ENCODE measurements at places on chromosomes 11 and 22.
A peak's percentile ranks its signal among the peaks of the same experiment; 100 is the strongest.

DNA sequence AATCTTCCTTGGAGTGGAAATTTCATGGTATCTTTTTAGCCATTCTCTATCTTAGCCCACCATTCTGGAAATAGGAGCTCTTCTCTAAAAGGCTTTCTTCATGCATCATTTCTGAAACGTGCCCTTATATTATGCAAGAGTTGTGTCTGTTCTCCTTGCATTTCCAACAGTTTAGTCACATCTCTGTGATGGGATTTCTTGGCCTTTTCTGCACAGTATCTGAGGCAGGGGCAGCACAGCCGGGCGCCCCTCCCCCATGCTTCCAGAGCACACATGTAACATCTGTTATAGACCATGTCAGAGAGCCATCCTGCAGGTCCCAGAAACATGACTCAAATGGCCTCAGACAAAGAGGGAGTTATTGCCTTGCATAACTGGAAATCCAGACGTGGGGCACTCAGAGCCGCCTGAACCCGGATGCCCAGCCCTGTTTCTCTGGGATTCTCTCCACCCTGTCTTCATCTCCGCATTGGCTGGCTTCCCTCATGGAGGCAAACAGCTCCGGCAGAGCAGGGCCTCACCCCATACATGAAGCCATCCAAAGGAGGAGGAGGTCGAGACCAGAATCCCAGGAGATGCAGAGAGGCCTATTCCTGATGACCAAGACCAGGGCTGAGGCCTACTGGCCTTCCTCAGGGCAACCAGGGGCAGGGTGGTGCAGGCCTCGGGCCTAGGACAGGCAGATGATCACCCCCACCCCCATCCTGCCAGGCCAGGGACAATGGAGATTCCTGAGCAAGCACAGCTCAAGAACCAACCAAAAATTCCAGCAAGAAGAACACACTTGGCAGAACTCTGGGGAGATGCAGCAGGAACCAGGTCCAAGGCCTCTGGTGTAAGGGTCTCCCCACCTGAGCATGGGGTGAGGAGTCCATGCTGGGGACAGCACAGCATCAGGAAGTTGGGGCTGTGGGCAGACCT is 61.3 kb downstream of the IGLL5 start:
- DNase-seq = no peak

DNA sequence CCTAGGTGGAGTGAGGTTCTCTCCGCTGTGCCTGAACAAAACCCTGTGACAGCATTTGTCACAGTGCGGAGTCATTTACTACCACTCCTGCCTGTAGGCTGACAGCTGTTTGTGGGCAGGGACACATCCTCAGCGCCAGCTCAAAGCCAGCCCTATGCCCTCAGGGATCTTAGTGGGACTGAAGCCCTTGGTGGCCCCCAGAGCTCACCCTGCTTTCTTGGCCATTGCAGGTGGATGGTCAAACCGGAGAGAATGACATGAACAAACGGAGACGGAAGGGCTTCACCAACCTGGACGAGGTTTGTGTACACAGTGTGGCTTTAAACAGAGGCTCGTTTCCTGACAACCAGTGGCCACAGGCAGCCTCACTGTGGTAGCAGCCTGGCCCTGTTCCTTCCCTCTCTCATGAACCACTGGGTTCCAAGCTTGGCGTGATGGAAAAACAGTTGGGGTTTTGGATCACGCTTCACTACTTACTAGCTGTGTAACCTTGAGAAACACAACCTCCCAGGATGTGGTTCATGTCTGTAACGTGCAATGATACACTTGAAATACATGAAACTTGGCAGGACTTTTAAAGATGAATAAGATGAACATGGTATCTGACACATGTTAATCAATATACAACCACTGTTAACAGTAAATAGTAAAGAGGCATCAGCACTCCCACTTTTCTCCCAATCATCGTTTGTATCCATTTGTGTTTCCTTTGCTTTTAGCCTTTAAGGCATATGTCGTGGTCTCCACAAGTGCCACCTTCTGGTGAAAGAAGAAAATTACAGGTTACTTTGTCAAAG is 125.8 kb downstream of the MICAL2 start:
- peak; percentile 2 for DNase-seq

- no peak for DNase-seq
These were observed 46.9 kb upstream of the TP53I11 start for GRCh38 chr11:44997566-44997965.

GRCh38 chr22:39349506-39349966 is 255 bp upstream of the SYNGR1 start:
- DNase-seq = no peak

DNA sequence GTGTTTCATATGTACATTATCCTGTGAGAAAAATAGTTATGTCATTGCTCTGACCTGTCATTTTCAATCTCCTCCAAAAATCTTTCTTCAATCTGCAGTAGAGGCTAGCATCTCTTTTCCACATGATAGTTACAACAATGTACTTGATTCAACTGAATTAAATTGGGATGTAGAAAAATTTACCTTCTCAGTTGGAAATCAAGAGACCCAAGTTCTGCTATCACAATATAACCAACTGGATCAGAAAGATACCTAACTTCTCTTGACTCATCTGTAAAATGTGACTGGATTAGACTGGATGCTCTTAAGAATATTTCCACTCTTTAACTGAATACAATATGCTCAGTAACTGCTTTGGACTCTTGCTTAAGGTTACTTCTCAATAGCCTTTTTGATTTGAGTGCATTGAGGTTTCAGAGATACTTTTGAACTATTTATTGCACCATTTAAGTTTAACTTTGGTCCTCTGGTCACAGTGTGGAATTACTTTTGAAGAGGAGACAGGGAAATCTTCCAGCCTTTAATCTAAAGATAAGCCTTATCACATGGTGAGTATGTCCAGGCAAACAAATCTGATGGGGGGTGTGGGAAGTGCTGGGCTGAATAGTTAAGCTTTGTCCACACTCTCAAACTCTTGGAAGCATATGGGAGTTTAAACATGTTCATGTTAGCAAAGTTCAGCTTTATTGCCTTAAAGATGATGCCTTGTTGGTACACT is 82.3 kb downstream of the YAP1 start:
- no peak for DNase-seq

DNA sequence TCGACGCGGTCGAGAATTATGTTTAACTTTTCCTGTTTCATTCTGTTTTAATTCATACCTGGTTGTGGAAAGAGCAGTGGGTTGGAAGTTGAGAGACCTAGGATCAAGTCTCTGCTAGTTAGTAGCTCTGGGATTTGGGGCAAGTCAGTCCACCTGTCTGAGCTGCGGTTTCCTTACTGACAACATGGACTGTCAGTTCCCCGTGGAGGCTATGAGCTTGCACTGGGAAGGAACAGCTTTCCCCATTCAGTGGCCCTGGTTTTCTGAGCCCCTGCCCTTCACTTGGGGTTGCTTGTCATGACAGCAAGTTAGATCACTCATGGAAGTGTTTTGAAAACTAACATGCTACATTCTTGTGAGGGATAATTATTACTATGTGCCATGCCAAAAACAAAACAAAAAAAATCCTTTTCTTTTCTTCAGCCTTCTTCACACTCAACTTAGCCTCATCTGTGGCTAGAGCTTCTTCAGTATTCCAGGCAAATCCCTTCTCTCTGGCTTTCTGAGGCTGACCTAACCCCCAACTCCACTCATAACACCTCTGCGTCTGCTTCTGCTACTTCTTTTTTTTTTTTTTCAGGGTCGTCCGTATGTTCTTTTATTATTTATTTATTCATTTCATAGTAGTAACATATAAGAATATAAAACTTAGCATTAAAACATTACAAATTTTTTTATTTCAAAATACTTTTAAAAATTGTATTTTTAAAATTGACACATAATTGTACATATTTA is 43.0 kb upstream of the ZBED5 start:
- no peak for DNase-seq

DNA sequence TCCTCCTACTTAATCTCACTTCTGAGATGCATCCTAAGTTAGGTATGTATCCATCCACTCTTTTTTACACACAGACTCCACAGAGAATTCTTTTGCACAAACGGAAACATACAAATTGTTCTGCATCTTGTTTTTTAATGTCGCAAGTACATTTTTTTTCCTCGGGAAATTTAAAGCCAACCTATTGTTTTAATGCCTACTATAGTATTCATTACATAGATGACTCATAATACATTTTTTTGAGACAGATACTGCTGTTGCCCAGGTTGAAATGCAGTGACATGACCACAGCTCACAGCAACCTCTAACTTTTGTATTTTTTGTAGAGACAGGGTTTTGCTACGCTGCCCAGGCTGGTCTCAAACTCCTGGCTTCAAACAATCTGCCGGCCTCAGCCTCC is 90.8 kb upstream of the TMEM45B start:
- DNase-seq = no peak

GRCh38 chr11:35388061-35388460 is 31.3 kb downstream of the SLC1A2 start:
- no peak for DNase-seq

GRCh38 chr11:116257092-116257491 is 515.7 kb downstream of the BUD13 start:
- no peak for DNase-seq

- no peak for DNase-seq
These were observed 3.5 kb upstream of the ACAT1 start for GRCh38 chr11:108117746-108118371.

GRCh38 chr11:120248551-120249278 is 8.8 kb downstream of the POU2F3 start:
- peak; percentile 4 for DNase-seq

GRCh38 chr11:46669711-46670139 is 30.7 kb downstream of the ARHGAP1 start:
- no peak for DNase-seq

DNA sequence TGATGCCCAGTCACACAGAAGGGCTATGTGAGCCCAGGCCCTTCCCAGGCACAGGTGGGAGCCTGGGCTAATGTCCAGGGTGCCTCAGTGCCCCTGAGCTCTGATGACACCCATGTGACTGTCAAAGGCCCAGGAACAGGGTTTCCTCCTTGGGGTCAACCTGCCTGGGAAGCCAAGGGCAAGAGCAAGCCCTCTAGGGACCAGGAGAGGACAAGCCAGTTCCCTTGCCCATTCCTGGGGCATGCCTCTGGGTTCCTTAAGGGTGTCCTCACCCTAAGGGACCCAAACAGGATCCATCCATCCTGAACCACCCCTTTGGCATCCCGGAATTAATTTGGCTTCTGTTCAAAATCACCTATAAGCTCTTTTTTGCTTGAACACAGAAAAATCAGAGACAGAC is 39.0 kb downstream of the PISD start:
- DNase-seq = no peak

Data from T1000 (cell line).